Stimulated activated CD8-positive, alpha-beta memory T cell treated with anti-CD3 and anti-CD28 coated beads, Interleukin-15, amount 100 ng/mL, for 4 hours (primary cell): ENCODE measurements at places on chromosomes 7 and 10.

DNA sequence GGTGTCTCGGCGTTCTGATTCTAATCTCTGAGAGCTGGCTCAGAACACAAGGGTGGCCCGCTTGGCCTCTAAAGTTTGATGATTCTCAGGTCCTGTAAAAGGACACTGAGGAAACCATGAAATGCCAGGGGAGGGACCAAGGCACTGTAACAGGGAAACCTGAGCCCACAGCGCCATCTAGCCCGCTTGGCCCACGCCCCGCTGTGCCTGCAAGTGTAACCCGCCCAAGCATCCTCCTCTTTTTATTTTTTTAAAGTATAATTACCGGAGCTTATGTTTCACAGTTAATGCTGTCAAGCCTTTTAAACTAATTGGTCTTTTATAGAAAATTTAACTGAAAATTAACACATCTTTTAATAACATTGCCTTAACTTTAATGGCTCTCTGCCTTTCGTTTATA lies 734.7 kb downstream of the KCNMA1 start:
- DNase-seq = no peak

DNA sequence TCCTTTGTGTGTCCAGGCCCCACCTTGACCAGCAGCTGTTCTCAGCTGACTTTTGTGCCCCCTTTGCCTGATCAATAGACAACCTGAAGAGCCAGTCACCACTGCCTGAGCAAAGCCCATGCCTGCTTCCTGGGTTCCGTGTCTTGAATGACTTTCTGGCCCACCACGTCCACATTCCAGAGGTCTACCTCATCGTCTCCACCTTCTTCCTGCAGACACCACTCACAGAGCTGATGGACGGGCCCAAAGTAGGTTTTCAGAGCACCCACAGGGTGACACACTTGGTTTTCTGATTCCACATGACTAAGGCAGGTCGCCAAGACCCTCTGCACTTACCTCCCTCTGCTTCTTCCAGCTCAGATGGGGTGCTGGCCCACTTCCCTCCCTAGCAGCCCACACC lies 126.8 kb downstream of the WDFY4 start:
- no peak for DNase-seq

- DNase-seq = no peak
These were observed 620.3 kb downstream of the CCSER2 start for GRCh38 chr10:84948644-84949043.

- no peak for DNase-seq
These were observed 78.2 kb upstream of the IFRD1 start for GRCh38 chr7:112372101-112372500.

- no peak for DNase-seq
These were observed 625.4 kb upstream of the FOXK1 start for GRCh38 chr7:4056552-4057288.

GRCh38 chr7:149800169-149800555 lies 26.8 kb upstream of the ZNF467 start:
- DNase-seq = no peak

DNA sequence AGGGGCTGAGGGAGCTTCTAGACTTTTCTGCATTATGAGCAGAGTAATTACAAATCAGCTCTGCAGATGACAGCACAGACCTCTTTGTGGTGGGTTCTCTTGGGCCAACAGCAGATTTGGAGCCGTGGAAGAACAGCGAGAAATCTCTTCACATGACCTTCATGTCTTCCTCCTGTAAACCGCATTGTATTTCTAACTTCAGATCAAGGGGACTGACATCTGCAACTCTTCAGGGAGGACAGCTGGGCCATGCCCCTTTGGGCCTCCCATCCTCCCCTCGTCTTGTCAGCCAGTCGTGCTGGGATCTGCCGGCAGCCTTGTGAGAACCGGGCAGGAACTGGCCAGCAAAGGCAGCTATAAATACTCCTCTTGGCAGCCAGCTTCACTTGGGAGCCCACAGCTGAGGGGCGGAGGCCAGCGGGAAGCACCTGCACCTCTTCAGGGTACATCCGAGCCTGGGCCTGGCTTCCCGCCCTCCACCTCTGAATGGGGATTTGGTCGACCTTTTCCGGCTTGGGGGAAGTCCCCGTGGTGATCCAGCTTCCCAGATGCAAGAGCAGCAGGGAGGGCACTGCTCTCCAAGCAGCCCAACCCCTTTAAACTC lies 54.7 kb downstream of the STEAP1B start:
- no peak for DNase-seq

DNA sequence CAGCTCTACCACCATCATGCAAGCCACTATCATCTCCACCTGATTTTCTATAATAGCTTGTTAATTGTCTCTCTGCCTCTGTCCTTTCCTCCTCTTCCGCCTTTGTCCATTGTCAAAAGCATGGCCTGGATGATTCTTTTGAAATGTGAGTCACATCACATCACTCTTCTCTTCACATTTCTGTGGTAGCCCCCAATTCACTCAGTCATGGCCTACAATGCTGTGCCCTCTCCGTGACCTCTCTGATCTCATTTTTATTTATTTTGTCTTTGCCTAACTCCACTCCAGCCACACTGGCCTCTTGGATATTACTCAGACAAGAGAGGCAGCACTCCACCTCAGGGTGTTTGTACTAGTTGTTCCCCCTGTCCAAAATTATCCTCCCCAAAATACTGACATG lies 4.9 kb upstream of the ABCB4 start:
- no peak for DNase-seq

DNA sequence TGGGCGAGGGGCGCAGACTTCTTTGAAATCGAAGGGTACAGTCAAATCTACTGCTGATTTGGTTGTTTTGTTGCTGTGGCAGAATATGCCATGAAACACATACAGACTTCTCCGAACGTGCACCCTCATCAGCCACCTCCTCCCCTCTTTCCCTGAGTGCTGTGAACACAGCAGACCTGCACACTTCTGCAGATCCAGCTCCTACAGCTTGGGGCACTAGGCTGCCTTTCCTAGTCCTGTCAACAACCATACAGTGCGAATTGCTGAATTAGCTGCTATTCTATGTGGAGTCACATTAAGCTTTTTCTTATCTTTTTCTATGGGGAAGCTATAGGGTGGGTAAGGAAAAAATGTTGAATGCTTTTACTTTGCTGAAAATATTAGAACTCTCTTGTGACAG lies 57.5 kb downstream of the COL17A1 start:
- peak; percentile 15 for DNase-seq

DNA sequence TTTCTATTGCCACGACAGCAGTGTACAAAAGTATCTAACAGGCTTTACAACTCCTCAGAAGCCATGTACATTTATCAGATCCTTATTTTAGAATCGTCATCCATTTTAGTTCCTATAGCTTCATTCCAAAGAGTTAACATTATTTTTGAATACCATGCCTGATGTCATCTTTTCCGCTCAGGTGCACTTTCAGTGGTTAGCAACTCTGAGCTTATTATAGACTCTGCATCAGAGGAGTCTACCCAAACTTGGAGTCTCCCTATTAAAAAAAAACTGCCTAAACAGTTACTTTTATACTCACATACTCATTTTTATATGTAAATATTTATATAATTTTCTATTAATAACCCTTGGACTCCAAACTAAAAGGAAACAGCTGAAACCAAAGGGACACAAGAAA lies 31.6 kb upstream of the PRSS37 start:
- no peak for DNase-seq

- DNase-seq = peak; percentile 42
These were observed at the start of gene SRPK2 for GRCh38 chr7:105388356-105389087. SRPK2 (minus strand) TSS chr7:105388921.

DNA sequence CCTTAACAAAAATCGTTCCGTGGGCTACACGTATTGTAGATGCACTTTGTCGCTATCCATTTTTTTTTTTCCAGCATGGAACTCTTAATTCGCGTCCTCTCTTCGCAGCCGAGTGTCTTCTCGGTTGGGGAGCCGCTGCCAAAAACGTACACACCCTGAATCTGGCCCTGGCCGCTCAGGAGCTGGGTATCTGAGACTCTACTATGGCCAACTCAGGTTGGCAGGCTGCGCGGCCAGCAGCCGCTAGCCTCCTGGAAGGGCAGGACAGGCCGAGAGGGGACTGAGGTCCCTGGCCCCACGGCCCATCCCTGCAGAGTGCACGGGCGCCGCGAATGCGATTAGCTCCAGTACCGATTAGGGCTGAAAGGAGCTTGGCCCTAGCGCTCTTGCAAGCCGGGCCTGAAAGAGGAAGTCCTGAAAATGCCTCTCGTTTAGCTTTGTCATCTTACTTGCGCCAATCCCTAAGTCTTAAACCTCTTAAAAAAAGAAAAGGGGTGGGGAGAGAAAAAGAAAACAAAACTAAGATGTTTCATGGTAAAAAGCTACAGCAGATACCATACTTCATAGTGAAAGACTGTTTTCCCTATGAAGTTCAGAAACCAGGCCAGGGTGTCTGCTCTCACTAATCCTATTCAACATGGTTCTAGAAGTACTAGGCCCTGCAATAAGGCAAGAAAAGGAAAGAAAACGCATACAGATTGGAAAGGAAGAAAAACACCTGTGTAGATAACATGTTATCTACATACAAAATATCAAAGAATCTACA lies 113.2 kb upstream of the RHEB start:
- DNase-seq = peak; percentile 21

GRCh38 chr7:98802781-98803110 lies 67.1 kb downstream of the TMEM130 start:
- no peak for DNase-seq

DNA sequence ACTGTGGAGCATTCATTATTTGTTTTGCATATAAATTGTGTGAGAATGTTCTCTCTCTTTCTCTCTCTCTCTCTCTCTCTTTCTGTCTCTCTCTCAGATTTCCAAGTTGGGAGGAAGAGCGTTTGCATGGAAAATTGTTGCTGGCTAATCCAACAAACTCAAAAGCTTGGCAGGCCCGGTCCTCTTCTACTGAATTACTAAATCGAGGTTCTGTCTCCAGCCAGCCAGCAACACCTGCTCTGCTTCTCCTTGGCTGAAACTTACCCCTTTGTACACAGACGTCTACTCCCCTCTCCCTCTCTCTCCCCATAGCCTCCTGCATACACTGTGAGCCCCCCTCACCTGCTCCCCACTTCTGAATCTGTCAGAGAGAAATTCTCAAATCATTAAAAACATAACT lies 996.4 kb upstream of the AUTS2 start:
- DNase-seq = no peak

DNA sequence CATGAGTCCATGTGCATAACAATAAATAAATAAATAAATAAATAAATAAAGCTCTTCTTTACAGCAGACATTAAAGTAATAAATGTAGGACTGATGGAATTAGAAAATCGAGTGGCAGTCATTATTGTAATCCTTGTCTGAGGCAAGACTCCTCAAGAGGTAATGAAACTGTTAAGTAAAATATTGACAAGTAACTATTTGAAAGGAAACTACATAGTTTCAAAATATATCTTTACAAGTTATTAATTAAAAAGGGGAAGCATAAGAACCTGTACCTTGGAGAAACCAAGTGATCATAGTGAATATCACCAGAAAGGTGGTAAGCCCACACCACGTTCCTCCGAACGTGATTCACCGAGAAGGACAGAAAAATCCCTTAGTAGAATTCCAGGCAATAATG lies 285.6 kb upstream of the SORCS1 start:
- DNase-seq = no peak

GRCh38 chr10:83612746-83613145 lies 526.6 kb upstream of the GHITM start:
- no peak for DNase-seq

DNA sequence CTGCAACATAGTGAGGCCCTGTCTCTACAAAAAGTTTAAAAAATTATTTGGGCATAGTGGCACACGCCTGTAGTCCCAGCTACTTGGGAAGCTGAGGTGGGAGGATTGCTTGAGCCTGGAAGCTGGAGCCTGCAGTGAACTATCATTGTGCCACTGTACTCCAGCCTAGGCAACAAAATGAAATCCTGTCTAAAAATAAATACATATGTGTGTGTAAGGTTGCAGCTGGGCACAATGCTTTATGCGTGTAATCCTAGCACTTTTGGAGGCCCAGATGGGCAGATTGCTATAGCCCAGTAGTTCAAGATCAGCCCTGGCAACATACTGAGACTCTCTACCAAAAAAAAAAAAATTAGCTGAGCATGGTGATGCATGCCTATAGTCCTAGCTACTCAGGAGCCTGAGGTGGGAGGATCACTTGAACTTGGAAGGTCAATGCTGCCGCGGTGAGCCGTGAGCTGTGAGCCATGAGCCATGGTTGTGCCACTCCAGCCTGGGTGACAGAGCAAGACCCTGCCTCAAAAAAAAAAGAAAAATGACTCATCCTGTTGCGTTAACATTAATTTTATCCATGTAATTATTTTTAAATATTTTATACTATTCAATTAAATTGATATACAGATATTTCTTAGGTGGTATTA lies 38.3 kb downstream of the CCAR1 start:
- no peak for DNase-seq

GRCh38 chr7:124784879-124785818 lies 19.6 kb upstream of the GPR37 start:
- no peak for DNase-seq

DNA sequence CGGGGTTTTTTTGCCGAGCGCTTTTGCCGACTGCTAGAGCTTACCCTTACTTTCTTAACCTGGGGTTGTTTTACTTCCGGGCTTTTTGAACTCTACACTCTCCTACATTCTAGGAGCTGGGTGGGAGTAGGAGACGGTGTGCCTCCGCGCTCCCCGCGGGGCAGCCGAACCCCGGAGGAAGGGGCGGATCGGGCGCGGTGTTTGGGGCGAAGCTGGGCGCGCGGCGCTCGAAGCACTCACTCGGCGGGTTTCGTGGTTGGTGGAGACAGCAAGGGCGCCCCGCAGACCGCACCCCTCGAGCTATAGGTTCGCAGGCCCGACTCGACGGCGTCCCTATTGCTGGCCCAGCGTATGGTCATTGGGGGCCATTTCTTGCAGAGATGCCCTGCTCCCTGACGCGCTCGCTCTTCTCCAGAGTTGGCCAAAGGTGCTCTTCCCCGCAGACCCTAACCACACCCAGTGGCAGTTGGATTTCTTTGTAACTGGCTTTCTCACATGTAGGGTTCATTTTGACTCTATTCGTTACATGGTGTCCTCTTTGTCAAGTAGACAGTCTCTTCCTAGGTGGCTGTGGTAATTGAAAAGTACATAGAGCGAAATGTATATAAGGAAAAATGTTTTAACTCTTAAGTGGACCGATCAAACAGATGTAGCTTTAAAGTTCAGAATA lies 364 bp downstream of the ZNF518A start:
- DNase-seq = peak; percentile 55

- no peak for DNase-seq
These were observed 18.2 kb downstream of the LIPF start for GRCh38 chr10:88682491-88682890.

- no peak for DNase-seq
These were observed 201.8 kb downstream of the EBF3 start for GRCh38 chr10:129761981-129762956.
